ENCODE measurements at places on chromosomes 16 and 17.

DNA sequence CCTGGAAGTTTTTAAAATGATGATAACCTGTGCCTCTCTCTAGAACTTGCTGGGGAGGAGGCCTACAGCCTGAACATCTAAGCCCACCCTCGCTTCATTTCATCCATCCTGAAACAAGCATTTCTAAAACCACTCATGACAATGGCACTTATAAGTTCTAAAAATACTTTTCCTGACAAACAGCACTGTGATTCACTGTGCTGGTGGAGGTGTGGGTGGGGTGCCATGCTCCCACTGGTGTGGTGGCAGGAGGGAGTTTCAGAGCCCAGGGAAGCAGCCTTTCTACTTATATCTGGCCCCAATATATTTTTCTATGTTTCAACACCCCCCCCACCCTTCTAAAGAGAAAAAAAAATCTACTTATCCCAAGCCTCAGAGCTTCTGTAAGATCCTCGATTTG is 52.6 kb downstream of the RAB11FIP4 start:
- DNase-seq, result no peak

DNA sequence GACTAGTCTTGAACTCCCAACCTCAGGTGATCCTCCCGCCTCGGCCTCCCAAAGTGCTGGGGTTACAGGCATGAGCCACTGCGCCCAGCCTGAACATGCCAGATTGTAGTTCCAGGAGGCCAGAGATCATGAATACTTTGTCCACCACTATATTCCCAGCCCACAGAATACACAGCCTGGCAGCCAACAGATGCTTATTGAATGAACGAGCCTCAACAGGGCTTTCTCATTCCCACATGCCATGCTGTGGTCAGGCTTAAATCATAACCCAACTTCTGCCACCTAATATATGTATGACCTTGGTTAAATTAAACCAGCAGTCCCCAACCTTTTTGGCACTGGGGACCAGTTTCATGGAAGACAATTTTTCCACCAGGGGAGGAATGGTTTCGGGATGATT is 3.1 kb upstream of the TMEM219 start:
- no peak for DNase-seq

DNA sequence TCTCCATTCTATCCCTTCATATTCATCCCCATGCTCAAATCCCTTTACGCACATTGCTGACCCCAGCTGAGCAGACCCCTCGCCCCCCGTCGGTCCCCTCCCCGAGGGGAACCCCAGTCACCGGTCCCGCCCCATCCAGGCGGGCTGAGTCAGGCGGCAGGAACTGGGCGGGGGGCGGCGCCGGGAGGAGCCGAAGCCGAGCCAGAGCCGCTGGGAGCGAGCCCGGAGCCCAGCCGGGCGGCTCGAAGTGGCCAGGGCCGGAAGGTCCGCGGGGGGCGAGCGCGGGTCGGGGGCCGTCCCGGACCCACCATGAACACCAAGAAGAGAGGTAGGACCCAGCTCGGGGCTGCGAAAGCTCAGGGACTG is 8.6 kb downstream of the RIPOR1 start:
- no peak for DNase-seq

- no peak for DNase-seq
These were observed 34.3 kb downstream of the MARF1 start for GRCh38 chr16:15608398-15609285.

- DNase-seq, result no peak
These were observed 238.5 kb downstream of the SOX9 start for GRCh38 chr17:72359274-72359673.

DNA sequence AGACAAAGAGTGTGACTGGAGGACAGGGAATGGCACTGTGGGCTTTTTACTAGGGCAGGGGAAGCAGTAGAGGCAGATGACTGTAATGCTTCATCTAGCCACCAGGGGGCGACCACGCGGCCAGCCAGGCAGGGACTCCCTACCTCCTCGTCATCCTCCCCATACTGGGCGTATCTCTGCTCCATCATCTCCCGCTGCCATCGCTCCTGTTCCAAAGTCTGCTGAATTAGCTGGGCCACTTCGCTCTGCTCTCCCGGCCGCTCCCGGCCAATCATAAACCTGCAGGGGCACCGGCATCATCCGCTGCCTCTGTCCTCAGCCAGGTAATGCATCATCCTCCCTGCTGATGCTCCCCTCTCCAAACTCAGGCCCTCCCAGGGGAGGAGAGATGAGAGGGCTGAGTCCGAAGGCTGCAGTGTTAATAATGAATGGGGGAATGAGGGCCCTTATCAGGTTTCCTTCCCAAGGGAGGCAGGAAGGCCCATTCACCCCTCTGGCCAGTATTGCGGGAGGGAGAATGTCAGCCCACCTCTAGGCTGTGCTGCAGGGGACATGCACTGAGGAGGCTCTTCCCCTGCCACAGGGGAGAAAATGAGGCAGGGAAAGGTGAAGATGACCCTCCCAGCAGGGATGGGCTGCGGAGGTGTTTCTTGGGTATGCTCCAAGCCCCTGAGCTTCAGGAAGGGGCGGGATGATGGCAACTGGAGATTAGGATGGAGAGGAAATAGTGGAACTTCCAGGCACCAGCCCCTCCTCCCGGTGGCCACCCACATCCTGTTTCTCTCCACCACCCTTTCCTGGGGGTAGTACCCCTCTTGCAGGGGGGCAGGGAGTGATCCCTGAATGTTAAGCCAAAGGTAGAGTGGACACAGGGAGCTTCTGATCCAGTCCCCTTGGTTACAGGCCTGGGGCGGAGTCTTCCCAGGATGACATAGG is 10.3 kb upstream of the SAMD14 start:
- DNase-seq, result peak; percentile 75

DNA sequence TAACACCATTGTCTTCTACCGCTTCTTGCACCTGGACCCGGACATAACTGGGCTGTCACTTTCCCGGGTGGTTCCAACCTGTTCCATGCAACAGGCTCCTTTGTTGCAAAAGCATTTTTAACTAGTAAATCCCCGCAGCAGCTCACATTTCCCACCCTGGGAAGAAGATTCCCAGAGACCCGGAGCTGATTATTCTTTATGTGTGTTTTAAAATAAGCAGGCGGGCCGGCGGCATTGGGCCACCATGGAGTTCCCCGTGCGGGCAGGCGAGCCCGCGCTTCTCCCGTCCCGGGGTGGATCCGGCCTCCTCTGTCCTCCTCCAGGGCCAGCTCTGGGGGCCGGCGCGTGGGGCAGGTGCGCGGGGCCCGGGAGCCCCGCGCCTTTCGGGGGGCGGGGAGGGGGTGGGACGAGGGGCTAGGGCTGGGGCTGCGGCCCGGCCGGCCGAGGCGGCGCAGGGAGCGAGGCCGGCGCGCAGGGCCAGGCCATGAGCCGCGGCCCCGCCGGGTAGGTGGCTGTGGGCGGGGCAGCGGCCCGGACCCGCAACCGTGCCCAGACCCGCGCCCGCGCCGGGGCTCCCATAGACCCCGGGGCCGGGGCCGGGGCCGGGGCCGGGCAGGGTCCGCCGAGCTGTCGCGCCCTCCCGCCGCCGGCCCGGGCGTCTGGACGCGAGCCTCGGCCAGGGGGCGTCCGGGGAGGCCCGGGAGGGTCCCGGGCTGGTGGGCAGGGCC is 1.7 kb downstream of the CRAMP1 start:
- DNase-seq, result no peak

DNA sequence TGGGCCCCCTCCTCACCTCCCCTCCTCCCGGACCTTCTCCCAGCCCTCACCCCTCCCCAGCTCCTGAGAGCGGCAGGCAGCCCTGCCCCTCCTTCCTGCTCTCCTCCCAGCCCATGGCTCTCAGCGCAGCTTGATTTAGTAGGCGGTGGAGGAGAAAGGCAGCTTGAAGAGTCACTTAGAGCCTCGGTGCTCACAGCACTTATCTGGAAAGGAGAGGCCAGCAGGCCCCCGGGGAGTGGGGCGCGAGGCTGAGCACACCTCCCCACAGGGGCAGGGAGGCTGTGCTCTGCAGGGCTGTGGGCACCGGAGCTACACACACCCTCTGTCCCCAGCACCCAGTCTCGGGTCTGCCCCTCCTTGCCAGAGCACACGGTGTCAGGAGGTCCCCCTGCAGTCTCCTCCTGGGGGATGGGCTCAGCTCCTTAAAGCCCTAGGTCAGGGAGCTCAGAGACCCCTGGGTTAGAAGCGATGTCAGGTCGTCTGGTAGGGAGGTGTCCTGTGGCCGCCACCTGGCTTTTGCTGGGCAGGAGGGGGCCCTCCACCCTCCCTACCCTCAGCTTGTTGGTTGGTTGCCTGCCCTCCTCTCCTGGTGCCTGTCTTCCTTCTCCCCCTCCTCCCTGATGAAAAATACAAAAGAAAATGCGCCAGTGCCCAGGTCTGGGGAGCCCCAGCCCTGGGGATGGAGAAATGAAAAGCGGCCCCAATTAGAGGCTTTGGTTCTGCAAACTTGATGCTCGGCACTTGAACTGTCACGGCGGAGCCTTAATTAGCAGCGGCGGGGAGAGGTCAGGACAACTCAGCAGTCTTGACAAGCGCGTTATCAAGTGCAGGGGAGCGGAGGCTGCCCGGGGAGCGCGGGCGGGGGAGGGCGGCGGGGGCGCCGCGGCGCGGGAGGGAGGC is 151.1 kb upstream of the GSE1 start:
- DNase-seq, result no peak
